ENCODE measurements at places on chromosomes 1 and 21.

- DNase-seq = peak; percentile 5
Observed at GRCh38 chr1:51829058-51829457, 49.5 kb downstream of the NRDC start.

DNA sequence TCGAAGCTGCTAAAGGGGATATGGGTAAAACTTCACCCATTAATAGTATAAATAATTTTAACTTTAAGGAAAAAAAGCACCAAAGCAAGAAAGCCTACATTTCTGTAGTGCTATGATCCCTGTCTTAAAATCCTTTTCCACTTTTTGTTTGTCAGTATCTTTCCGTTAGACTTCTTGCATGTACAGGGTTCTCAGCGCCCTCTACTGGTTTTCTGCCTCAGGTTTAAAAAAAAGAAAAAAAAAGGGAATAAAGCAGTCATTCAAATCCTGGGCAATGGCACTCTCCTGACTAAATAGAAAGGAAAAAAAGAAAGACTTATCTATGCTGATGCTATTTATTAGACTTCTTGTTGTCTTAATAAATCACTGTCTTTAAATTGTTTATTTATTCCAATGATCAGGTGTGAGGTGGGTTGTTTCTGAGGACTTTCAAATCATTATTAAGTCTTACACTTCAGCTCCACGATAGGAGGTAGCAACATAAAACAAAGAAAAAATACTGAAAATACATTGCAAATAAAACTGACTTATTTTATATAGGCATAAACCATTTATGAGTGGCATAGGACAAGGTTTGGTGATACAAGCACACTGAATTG lies 475.4 kb upstream of the NR5A2 start:
- DNase-seq = peak; percentile 71

GRCh38 chr1:42971841-42972291 lies 13.2 kb upstream of the SLC2A1 start:
- peak; percentile 55 for DNase-seq

DNA sequence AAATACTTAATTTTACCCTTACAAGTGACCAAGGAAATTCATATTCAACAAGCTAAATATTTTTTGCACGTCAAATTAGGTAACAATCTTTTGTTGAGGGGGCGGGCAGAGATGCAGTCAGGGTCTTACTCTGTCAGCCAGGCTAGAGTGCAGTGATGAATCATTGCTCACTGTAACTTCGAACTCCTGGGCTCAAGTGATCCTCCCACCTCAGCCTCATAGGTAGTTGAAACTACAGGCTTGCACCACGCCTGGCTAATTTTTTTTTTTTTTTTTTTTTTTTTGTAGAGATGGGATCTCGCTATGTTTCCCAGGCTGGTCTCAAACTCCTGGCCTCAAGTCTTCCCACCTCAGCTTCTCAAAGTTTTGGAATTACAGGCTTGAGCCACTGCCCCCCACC lies 26.5 kb downstream of the PHTF1 start:
- DNase-seq = no peak

GRCh38 chr1:86704972-86705664 lies 742 bp downstream of the SH3GLB1 start:
- peak; percentile 64 for DNase-seq

GRCh38 chr21:31203431-31204054 lies 140.5 kb downstream of the TIAM1 start:
- peak; percentile 52 for DNase-seq

- no peak for DNase-seq
Observed at GRCh38 chr1:198662821-198663220, 24.0 kb downstream of the PTPRC start.

GRCh38 chr1:66175098-66175497 lies 358.9 kb upstream of the SGIP1 start:
- no peak for DNase-seq

DNA sequence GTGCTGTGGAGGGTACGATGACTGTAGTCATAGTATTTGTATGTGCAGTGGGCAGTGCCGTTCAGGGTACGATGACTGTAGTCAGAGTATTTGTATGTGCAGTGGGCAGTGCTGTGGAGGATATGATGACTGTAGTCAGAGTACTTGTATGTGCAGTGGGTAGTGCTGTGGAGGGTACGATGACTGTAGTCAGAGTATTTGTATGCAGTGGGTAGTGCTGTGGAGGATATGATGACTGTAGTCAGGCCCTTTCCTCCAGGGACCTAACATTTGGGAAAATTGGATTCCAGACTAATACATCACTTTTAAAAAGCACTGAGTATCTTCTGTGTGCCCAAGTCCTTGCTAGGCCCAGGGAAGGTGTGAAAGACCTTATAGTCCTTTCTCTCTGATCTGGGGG lies 2.9 kb downstream of the ZNF672 start:
- no peak for DNase-seq

GRCh38 chr21:35711213-35711612 lies 349.1 kb downstream of the SETD4 start:
- DNase-seq = no peak

- peak; percentile 38 for DNase-seq
Observed at GRCh38 chr21:33884376-33885171, 31.0 kb downstream of the ATP5PO start.

DNA sequence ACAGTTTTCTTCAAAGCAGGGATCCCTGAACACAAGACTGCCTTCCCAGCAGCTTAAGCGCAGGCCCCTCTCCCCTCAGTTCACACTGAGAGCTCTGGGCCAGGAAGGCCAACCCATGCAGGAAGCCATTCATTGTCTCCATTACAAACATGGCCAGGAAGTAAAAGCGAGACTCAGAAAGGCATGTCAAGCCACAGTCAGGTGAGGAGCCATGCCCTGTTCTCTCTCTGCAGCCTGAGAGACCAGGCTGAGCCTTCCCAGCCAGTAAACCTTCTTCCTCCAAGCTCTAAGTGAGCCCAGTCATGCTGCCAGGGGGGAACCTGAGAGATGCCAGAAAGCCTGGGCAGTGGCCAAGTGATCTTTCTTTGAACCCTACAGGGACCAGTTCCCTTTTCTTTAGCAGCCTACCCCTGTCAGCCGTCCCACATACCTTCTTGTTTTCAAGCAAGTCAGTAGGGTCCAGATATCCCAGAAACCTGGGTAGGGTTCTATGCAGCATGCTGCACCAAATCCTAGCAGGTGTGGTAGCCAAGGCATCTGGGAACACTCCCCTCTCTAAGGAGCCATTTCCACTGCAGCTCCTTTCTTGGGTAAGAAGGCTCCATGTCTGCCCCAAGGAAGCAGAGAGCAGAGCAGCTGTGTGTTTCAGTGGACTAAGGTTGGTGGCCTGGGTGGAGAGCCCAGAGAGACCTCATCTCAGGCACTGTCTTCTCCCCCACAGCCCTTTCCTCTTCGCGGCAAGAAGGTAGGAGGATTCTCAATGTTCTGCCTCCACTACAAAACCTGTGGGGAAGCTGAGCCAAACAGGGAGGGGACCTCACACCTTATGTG lies 977 bp downstream of the TRAF3IP3 start:
- no peak for DNase-seq

- no peak for DNase-seq
Observed at GRCh38 chr1:227998374-227999055, 8.3 kb upstream of the WNT3A start.
